HEK293T (cell line): ENCODE measurements at places on chromosomes 2 and 18.

- DNase-seq, result no peak
Observed at GRCh38 chr2:33384599-33384961, 91.9 kb upstream of the RASGRP3 start.

GRCh38 chr2:44981714-44982108, 27.5 kb downstream of the SIX2 start:
- DNase-seq, result peak; percentile 84

DNA sequence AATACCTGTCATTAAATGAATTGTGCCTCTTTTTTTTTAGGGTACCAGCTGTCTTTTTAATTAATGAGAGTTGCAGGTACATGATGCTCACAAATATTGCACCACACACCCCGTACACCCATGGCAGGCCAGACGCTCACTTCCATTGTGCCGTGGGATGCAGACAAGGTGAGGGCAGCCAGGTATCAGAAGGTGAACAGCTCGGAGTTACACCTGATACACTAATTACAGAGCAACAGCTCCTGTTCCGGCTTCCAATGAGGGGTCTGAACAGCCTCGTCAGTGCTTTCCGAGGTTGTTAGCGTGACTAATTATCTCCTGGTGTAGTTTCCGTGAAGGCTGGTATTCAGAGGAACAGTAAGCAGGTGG, 442.8 kb downstream of the ZNF516 start:
- no peak for DNase-seq

DNA sequence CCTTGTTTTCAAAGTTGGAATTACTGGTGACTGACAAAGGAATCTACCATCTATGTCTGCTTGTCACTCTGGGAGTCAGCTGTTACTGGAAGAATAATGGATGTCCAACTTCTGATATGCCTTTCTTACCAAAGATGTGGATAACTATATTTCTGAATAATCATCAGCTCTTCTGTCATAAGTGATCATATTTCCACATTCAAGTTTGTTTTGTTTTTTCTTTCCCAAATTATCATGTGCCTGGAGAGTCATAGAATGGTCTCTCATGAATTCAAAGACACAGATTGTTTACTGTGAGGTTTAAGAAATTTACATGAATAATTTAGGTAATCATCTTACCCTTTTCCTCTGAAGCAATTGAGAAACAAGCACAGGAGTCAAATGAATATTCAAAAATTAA, 986.7 kb upstream of the CDH2 start:
- no peak for DNase-seq

DNA sequence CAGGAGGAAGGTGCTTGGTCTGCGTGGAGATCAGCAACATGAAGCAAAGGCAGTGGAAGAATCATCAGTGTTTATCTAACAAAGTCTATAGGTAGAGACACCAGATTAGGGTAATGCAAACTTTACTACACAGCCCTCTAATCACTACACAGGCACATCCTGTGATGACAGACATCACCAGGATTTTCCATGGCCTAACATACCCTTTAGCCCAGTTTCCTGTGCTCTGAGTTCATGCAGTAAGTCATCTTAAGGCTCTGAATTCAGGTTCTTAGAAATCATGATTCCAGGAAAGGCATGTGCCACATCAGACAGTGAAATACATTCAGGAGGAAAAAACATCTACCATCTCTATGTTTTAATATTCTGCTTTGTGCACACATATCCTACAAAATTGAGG, 708.5 kb upstream of the SLC8A1 start:
- no peak for DNase-seq

DNA sequence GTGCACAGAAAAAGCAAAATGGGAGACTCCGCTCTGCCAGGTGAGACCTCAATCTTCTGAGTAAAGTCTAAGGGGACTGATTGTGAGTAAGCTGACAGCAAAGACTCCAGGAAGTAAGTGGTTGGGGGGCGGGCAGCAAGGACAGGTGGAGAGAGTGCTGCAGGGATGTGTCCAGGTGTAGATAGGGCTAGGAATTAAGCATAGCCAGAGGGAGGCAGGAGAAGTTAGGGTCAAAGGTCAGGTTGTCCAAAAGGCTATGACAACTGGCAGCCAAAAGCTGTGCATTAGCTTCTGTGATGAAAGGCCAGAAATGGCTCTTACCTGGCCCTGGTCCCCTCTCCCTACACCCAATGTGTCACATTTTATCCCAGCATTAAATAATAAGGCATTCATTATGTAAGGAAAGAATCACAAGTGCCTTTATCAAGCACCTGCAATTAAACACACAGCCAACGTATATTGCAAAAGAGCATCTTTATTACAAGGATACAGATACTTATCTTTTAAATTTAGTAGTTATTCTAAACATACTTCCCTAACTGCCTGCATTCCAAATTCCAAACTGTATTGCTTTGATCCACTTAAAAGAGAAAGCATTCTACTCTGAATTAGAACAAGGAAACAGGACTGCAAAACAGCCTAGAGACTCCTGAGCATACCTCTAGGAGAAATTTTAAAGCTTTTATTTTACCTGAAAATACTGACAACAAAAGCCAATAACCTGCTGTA, 247.9 kb downstream of the IRS1 start:
- DNase-seq, result no peak

GRCh38 chr2:180848393-180848792, 132.0 kb upstream of the UBE2E3 start:
- no peak for DNase-seq

DNA sequence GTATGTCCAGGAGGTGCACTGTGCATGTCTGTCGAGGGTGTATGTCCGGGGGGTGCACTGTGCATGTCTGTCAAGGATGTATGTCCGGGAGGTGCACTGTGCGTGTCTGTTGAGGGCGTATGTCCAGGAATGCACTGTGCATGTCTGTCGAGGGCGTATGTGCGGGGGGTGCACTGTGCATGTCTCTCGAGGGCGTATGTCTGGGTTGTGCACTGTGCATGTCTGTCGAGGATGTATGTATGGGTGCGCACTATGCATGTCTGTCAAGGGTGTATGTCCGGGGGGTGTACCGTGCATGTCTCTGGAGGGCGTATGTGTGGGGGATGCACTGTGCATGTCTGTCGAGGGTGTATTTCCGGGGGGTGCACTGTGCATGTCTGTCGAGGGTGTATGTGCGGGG, 249.3 kb upstream of the MYT1L start:
- DNase-seq, result no peak

DNA sequence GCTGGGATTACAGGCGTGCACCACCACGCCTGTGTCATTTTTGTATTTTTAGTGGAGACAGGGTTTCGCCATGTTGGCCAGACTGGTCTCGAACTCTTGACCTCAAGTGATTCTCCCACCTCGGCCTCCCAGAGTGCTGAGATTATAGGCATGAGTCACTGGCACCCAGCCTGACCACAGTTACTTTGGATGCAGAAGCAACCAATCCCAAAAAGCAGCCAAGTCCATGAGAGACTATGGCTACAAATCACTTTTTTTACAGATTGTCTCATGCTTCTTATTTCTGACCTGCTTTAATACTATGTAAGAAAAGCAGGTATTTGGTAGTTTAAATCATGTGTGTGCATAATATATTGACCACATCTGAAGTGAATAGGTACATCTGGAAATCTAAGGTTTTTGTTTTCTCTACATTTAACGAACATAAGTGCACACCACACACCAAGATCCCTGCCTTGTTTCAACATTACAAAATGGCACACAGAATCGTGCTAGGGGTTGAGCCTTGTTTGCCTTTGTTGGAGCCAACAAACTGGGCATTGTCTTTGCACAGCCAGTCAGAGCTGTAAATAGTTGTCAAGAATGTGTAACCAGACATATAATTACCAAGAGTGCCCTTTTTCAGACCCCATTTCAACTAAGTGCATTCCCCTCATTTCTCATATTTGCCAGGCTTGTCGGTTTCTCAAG, 18.3 kb upstream of the MAP4K4 start:
- DNase-seq, result no peak

DNA sequence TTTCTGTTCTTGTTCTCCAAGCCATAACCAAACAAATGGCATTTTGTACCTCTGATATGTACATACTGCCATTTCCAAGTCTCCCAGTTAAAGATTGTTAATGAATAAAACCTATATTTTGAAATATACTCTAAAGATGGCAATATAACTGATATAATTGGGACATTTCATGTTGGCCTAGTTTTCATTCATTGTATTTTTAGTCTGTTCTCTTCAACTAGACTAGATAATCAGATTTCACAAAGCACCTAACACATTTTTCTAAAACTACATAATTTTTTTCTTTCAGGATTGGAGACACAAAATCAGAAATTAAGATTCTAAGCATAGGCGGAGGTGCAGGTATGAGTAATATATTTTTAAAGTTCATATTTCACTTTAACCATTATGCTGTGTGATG, 5.6 kb downstream of the HNMT start:
- DNase-seq, result no peak

- no peak for DNase-seq
Observed at GRCh38 chr2:153195342-153195741, 283.2 kb downstream of the RPRM start.
